ENCODE measurements at places on chromosomes 1 and 21.
A peak's percentile ranks its signal among the peaks of the same experiment; 100 is the strongest.

GRCh38 chr1:8031176-8031785 is 5.2 kb upstream of the ERRFI1 start:
- DNase-seq = peak; percentile 99

GRCh38 chr1:245461681-245462080 is 306.9 kb downstream of the KIF26B start:
- DNase-seq = no peak

GRCh38 chr1:35851132-35851869 is 31.7 kb upstream of the AGO1 start:
- no peak for DNase-seq

GRCh38 chr21:35942211-35943144 is 117.8 kb downstream of the SETD4 start:
- no peak for DNase-seq

DNA sequence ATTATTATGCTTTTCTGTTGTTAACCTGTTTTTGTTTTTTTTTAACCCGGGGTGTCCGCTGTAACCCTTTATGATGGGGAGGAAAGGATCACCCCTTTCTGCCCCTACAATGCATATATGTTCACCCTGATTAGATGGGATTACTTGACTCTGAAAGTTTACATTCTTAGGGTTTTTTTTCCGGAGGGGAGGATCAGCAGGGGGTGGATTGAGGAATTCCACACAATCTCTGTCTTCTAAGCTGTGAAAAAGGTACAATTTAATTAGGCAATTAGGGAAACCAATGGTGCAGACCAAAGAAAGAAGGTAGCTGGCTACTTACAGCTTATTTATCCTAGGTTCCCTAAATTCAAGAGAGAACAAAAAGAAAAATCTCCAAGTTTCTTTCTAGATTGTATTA is 58.3 kb downstream of the EDEM3 start:
- DNase-seq = no peak

GRCh38 chr21:45131537-45131999 is 57.2 kb downstream of the ADARB1 start:
- DNase-seq = no peak

- DNase-seq = no peak
Measured at GRCh38 chr1:232891071-232891470, 59.3 kb upstream of the NTPCR start.

- DNase-seq = no peak
Measured at GRCh38 chr1:112506306-112506705, 2.5 kb upstream of the WNT2B start.

DNA sequence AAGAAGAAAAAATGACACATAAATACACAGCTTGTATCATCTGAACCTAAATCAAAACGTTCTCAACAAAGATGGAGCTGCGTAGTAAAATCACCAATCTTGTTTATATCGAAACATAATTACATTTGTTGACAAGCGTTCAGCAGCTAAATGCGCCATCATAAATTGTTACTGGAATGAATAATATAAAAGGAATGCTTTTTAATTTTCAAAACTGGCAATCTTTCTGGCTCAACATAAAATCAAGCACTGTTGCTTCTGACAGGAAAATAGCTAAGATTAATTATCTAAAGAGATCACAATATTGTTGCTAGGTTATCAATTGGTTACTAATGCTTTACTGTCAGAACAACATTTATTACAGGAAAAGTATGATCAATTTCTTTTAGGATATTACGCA is 181.5 kb downstream of the GPATCH2 start:
- DNase-seq = no peak

- no peak for DNase-seq
Measured at GRCh38 chr1:34176830-34177603, at the start of gene C1orf94. TSS of gene C1orf94 (plus strand) at chr1:34176907. CDS start at chr1:34177790, 883 bp downstream.

DNA sequence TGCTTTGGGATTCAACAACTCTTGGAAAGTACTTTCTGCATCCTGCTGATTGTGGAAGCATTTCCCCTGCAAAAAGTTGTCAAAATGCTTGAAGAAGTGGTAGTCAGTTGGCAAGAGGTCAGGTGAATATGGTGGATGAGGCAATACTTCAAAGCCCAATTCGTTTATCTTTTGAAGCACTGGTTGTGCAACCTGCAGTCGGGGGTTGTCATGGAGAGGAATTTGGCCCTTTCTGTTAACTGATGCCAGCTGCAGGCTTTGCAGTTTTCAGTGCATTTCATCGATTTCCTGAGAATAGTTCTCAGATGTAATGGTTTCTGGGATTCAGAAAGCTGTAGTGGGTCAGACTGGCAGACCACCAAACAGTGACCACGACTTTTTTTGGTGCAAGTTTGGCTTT is 47.6 kb upstream of the GJA5 start:
- no peak for DNase-seq

DNA sequence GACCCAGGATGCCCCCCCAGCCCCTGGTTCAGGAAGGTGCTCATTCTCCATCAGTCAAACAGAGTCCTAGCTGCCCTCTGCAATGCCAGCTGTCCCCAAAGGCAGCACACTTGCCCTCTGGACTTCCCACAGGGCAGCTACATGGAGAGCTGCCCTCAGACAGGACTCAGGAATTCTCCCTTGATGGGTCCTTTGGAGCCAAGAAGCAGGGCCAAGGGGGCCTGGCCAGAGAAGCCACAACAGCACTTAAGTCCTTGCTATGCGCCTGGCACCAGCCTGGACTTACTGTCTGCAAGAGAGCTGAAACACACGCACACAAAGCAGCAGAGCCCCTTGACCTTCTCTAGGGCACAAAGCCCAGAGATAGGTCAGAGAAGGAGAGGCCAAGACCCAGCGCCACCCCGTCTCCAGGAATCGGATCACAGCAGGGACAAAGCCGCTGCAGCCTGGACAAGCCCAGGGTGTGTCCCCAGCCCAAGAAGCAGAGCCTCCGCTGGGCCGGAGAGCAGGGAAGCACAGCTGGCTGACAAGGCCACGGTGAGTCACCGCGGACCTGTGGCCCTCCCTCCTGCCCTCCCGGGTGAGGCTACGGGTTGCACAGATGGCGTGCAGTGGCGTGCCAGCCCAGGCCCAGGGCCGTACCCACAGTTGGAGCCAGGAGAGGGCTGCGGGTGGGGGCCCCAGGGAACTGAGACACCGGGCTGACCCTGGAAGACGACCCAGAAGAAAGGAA is 1.7 kb downstream of the WNT9A start:
- peak; percentile 77 for DNase-seq

DNA sequence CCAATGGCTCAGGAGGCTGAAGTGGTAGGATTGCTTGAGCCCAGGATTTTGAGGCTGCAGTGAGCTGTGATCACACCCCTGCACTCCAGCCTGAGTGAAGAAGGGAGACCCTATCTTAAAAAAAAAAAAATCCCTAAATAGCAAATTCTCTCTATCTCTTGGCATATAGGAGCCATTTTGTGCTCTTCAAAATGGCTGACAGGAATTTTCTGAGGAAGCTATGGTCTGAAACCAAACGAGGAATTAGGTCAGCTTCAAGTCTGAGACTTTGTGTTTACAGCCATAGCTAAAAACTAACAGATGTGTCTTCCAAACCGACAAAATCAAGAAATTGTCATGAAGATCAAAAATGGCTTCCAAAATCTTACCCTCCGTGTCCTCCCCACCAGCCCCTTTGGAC is 10.6 kb downstream of the CD247 start:
- DNase-seq = no peak

DNA sequence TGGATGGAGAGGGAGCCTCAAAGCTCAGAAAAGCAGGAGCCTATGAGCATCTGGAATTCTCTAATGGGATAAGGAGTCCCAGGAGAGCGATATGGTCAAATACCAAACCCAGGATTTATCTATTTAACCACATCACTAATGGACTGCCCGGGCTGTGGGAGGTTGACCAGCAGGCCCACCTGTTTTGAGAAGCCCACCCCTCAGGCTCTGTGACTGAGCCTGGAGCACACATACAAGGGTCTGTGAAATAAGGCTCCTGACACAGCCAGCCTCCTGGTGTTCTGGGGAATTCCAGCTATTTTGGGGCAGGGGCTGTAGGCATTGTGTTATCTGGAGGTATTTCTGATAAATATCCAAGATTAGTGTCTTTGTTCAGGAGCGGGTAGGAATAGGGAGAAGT is 132.0 kb upstream of the C1orf21 start:
- DNase-seq = no peak

DNA sequence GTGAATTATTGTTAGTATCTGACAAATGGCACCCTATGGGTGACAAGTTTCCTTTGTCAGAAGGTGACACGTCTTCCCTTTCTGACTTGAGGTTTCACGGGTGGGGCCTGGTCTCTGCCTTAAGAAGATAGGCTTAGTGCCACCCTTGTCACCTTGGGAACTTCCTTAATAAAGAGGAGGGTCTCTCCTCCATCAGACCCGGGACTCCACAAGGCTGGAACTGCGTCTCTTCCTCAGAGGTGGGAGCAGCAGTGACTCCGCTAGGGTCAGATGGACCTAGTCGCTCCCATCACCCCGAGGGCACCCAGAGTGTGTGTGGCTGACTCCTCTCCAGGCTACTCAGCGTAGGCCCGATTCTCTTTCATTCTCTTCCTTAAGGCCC is 774 bp upstream of the WDTC1 start:
- no peak for DNase-seq

DNA sequence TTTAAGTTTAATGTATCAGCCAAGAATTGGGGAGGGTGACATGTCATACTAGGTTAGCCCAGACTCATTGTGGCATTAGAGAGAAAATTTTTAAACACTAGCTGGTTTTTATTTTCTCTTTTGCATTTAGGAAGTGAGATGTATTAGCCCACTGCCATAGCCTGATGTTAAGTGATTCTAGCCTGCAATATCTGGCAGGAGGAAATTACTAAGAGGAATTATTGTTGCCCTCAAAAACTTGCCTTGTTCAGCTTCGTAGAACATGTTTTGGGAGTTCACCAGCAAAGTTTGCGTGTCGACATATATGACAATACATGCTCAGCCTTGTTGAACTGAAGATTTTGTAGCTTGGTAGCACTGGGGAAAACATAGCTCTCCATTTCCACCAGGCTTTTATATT is 12.5 kb downstream of the ADAM30 start:
- no peak for DNase-seq

DNA sequence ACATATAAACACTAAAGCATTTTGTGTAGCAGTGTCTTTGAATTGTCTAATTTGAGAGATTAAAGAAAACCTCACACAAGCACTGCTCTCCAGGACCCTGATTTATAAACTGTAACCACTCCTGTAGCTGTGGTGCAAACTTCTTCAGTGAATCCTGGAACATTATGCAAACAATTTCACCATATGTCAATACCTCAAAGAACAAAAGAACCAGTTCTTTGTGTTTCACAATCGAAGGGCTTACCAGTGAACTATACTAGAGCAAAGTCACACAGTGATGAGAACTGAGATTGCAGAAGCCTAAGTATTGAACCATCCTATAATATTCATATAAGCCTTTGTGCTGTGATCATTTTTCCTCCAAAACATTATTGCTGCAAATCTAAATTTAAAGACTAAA is 21.5 kb downstream of the DPH5 start:
- DNase-seq = peak; percentile 47

DNA sequence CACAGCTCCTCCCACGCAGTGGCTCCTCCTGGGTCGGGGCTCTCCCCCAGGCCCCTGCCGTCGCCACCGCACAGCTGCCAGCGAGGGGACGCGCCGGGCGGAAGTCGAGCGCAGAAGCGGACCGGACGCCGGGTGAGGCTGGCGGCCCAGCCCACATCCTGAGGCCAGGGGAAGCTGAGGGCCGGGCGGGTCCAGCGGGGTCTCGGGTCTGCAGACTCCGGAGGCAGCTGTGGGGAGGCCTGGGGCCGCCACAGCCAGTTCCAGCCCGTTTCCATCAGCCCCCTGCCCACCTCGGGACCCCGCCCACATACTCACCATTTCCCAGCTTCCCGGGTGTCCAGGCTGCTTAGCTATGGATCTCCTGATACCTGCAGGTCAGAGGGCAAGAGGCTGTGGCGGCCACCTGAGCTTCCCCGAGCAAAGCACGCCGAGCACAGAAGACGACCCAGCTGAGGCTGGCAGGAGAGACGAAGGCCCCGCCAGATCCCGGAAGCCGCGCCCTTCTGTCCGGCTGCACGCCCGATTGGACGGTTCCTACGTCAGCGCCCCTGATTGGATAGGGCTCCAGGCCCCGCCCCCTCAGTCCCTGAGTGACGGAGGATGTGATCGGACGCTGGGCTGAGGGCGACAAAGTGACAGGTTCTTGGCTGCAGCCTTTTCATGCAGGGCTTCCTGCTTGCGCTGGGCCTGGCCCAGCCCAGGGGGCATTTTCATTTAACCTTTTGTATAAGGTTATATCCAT is 38.7 kb upstream of the ZNF124 start:
- DNase-seq = peak; percentile 91

- DNase-seq = no peak
Measured at GRCh38 chr1:61973100-61973837, 221.4 kb upstream of the L1TD1 start.

GRCh38 chr1:81323862-81324261 is 476.9 kb upstream of the ADGRL2 start:
- no peak for DNase-seq

GRCh38 chr1:20381961-20382360 is 91.3 kb downstream of the VWA5B1 start:
- no peak for DNase-seq

DNA sequence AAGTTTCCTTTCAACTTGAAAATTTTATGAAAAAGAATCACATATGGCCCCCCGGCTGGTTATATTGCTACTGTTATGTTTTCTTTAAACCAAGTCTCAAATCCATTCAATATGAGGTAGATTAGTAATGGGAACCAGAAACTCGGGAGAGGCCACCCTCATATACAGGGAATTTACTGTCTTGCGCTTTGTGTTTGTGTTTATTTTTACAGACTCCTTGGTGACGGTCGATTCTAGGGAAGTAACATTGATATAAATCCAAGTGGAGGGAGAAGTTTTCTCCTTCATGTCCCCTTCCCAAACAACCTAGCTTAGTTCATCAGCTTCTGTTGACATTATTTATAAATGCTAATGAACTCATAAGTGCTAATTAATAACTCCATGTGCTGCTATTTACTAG is 163.5 kb upstream of the LMO4 start:
- DNase-seq = no peak

DNA sequence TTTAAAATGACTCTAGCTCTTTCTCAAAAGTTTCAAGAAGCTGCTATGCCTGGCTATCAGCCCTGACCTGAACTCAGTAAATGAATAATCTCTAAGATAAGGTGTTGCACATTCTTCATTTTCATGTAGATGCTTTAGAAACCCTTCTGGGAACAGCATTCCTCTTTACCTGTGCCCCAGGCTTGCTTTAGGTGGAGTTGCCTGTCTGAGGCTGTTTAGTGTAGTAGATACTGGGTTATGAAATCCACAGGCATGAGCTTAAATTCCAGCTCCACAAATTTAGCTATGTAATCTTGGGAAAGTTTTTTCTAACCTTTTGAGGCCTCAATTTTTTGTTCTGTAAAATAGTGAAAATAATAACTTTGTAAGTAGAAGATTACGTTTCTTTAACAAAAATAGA is 41.6 kb downstream of the ATP6V1G3 start:
- DNase-seq = no peak

- DNase-seq = peak; percentile 27
Measured at GRCh38 chr1:162279136-162279498, 97.5 kb downstream of the SPATA46 start.

Data from NCI-H510A treated with DMSO at 0.1 percent for 48 hours (cell line).